ENCODE measurements at places on chromosomes 7 and 10. TPM values are rescaled to one million over a fixed set of nuclear protein-coding genes. Genes with fewer than 3 reads are reported as not detected.

GRCh38 chr7:157495594-157495993 is 158.8 kb downstream of the DNAJB6 start:
- H3K4me1 ChIP-seq: peaks cover 3% of the 10 kb centered on the region
- H3K27ac ChIP-seq: no peak overlapping the region
- H3K36me3 ChIP-seq: no peaks in the 10 kb centered on the region
- no peak overlapping the region for H3K4me3 ChIP-seq
- no peak for DNase-seq

GRCh38 chr7:155009570-155010157 is 6.7 kb upstream of the PAXIP1 start:
- DNase-seq: no peak
- peaks cover 1% of the 10 kb centered on the region for H3K27me3 ChIP-seq
- peaks cover 4% of the 10 kb centered on the region for H3K36me3 ChIP-seq
- H3K4me3 ChIP-seq: no peak overlapping the region
- peaks cover 3% of the 10 kb centered on the region for H3K4me1 ChIP-seq
- no peak overlapping the region for H3K27ac ChIP-seq

- H3K27me3 ChIP-seq: no peaks in the 10 kb centered on the region
- no peak for DNase-seq
- no peak overlapping the region for H3K27ac ChIP-seq
- H3K4me3 ChIP-seq: no peak overlapping the region
Measured at GRCh38 chr10:121788115-121788514, 139.7 kb downstream of the ATE1 start.

GRCh38 chr10:103197174-103197573 is 4.1 kb upstream of the NT5C2 start:
- peak; percentile 79 for DNase-seq
- H3K4me1 ChIP-seq: peaks cover 36% of the 10 kb centered on the region
- peaks cover 4% of the 10 kb centered on the region for H3K27me3 ChIP-seq
- H3K4me3 ChIP-seq: no peak overlapping the region
- peaks cover 6% of the 10 kb centered on the region for H3K36me3 ChIP-seq

DNA sequence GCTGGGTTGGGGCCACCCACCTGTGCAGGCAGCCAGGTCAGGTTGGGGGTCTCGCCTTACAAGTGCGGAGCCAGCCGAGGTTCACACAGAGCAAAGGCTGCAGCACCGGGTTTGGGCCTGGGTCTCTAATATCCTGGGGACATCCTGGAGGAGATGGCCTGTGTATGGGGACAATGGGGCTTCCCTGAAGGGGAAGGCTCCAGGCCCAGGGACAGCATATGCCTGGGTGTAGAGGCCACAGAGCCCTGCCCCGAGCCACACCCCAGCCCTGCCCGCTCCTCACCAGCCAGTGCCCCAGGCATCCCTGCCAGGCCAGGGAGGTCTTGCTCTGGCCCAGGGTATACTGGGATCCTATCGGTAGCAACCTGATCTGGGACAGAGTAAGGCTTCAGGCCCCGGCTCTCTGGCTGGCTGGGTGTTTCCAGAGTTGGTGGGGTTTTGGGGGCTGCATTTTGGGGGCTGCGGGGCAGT is 9.1 kb downstream of the TTYH3 start:
- peak overlapping the region; percentile 94 for H3K27ac ChIP-seq
- H3K27me3 ChIP-seq: no peaks in the 10 kb centered on the region
- peak overlapping the region; percentile 66 for H3K4me3 ChIP-seq
- no peak for DNase-seq
- H3K36me3 ChIP-seq: peaks cover 5% of the 10 kb centered on the region
- H3K4me1 ChIP-seq: peaks cover 43% of the 10 kb centered on the region

GRCh38 chr7:77327932-77328628 is 88.1 kb downstream of the GSAP start:
- no peaks in the 10 kb centered on the region for H3K36me3 ChIP-seq
- H3K4me3 ChIP-seq: peak overlapping the region; percentile 54
- peak overlapping the region; percentile 55 for H3K27ac ChIP-seq
- no peak for DNase-seq
- H3K4me1 ChIP-seq: peaks cover 61% of the 10 kb centered on the region
- H3K27me3 ChIP-seq: peaks cover 4% of the 10 kb centered on the region

DNA sequence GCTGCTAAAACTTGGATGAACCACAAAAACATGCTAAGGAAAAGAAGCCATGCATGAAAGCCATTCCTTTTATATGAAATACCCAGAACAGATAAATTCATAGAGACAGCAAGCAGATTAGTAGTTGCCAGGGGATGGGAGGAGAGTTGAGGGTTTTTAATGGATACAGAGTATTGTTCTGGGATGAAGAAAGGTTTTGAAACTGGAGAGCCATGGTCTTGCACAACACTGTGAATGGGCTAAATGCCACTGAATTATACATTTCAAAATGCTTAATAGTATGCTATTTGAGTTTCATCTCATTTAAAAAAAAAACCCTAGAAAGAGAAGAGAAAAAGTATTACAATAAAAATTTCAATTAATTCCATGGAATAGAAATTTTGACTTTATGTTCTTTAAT is 154.3 kb downstream of the GNAT3 start:
- no peak overlapping the region for H3K27ac ChIP-seq
- H3K27me3 ChIP-seq: no peaks in the 10 kb centered on the region
- DNase-seq: no peak
- peaks cover 14% of the 10 kb centered on the region for H3K4me1 ChIP-seq

DNA sequence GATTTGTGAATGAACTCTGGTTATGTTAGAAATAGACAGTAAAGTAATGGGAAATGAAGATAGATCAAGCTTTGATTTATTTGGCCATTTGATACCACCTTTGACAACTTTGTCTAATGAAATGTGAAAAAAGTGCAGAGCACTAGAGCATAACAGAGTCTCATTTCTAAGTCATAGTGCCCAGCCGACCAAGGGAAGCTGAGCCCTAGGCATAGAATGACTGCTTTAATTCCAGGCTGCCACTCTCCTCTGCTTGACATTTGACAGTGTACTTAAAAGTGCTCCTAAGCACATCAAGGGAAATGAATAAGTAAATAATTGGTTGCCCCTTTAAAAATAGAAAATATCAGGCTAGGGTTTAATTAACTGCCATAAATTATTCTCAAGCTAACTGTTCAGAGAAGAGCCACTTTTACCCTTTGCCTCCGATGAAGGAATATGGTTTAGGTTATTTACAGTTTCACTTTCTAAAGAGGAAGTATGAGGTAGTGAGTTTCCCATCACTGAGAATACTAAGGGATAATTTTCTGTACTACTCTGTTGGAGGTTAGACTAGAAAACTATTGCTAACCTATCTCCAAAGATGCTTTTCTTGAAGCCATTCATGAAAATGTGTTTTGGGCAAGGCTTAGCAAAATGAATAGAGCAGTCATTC is 591.6 kb downstream of the REEP3 start:
- DNase-seq: no peak
- H3K27ac ChIP-seq: no peak overlapping the region
- H3K4me3 ChIP-seq: no peak overlapping the region
- H3K36me3 ChIP-seq: no peaks in the 10 kb centered on the region

DNA sequence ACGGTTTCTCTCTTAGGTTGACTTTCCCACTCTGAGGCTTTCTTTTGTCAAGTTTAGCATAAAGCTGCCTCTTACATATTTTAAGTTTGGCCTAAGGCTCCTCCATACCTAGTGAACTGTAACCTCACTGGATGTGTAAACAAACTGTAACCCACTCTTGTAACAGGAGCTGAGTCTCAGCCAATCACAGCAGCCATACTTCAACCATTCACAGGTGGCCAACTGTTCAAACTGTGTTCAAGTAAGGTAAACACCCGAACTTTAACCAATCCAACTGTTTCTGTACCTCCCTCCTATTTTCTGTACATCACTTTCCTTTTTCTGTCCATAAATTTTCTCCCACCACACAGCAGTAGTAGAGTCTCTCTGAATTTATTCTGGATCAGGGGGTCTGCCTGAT is 7.7 kb upstream of the NRBF2 start:
- no peak overlapping the region for H3K4me3 ChIP-seq
- H3K27me3 ChIP-seq: no peaks in the 10 kb centered on the region
- peaks cover 14% of the 10 kb centered on the region for H3K4me1 ChIP-seq

- no peak overlapping the region for H3K27ac ChIP-seq
- peaks cover 6% of the 10 kb centered on the region for H3K27me3 ChIP-seq
- no peak overlapping the region for H3K4me3 ChIP-seq
- H3K36me3 ChIP-seq: no peaks in the 10 kb centered on the region
- H3K4me1 ChIP-seq: peaks cover 9% of the 10 kb centered on the region
- no peak for DNase-seq
Measured at GRCh38 chr7:151312356-151312755, 29.3 kb upstream of the NUB1 start.

DNA sequence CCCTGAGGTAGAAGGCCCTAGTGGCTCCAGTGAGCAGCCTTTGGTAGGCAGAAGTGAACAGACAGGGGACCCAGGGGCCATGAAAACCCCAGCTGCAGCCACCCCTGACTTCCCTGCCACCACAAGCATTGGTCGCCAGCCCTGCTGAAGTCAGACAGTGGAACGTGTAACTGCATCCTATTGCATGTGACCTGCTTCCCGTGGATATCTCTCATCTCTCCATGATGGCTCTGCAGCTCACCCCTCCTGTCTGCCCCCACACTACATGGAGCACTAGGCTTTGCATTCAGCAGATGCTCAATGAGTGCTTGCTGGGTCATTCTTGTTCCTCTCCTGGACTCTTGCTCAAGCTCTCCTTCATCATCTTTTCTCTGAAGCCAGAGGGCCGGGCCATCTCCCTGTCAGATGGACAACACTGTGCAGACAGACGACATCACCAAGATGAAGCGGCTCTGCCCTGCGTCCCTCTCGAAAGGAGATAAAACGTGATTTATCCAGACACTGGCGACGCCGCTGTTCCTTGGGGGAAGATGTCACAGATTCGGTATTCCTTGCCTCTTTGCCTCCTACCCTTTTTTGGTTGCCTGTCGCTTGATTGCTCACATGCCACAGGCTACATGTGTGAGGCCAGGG is 117.5 kb downstream of the SH3PXD2A start:
- peaks cover 3% of the 10 kb centered on the region for H3K27me3 ChIP-seq
- no peak for DNase-seq
- H3K27ac ChIP-seq: peak overlapping the region; percentile 94
- peaks cover 9% of the 10 kb centered on the region for H3K36me3 ChIP-seq
- H3K4me1 ChIP-seq: peaks cover 72% of the 10 kb centered on the region

DNA sequence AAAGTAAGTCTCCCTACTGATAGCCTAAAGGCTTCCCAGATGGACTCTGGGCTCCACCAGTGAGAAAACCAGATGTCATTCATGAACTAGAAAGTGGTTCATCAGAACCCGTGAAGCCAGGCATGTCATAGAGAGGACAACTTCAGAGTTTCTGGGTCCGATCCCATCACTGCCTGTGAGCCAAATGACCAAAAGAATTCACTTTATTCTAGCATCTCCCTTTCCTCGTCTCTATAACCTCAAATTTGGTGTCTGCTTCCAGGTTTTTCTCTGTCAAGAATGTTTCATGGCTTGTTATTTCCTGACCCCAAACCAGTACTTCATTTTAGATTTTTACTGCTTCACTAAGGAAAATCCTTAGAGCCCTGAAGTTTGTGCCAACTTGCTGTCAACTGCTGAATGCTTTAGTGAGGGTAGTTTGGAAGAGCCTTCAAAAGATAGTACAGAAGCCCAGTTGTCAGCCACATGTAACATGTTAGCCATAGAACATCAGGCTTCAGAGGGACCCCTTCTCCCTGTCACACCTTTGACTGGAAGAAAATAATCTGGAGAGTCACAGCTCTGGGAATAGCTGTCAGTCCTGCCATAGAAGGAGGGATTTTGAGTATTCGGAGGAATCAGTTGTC is 34.0 kb downstream of the ITGB8 start:
- no peak for DNase-seq
- no peaks in the 10 kb centered on the region for H3K27me3 ChIP-seq
- no peaks in the 10 kb centered on the region for H3K4me1 ChIP-seq
- no peaks in the 10 kb centered on the region for H3K36me3 ChIP-seq

GRCh38 chr10:79182781-79183467 is 114.2 kb downstream of the ZMIZ1 start:
- peaks cover 5% of the 10 kb centered on the region for H3K36me3 ChIP-seq
- peaks cover 11% of the 10 kb centered on the region for H3K27me3 ChIP-seq
- no peak for DNase-seq
- H3K4me3 ChIP-seq: no peak overlapping the region

- no peak overlapping the region for H3K4me3 ChIP-seq
- H3K27me3 ChIP-seq: no peaks in the 10 kb centered on the region
- H3K4me1 ChIP-seq: no peaks in the 10 kb centered on the region
Measured at GRCh38 chr10:66378117-66378876, 547.5 kb upstream of the LRRTM3 start.

DNA sequence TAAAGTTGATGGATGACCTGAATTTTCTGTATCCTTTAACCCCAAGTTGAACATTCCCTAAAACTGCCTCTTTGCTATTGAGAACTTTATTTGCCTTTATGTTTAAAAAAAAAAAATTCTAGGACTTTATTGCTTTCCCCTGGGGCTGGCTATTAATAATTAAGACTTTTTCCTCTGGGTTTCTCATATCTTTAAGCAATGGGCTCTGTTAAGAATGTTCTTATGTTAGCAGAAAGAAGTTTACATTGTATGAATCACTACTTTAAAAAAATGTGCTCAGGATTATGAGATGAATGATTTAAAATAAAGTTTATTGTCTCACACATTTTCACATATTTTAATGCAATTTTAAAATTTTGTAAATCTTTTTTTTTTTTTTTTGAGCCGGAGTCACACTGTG is 19.5 kb downstream of the TAX1BP1 start:
- no peak for DNase-seq
- no peak overlapping the region for H3K4me3 ChIP-seq
- peaks cover 23% of the 10 kb centered on the region for H3K4me1 ChIP-seq
- no peaks in the 10 kb centered on the region for H3K27me3 ChIP-seq
- H3K27ac ChIP-seq: no peak overlapping the region
- H3K36me3 ChIP-seq: peaks cover 26% of the 10 kb centered on the region

DNA sequence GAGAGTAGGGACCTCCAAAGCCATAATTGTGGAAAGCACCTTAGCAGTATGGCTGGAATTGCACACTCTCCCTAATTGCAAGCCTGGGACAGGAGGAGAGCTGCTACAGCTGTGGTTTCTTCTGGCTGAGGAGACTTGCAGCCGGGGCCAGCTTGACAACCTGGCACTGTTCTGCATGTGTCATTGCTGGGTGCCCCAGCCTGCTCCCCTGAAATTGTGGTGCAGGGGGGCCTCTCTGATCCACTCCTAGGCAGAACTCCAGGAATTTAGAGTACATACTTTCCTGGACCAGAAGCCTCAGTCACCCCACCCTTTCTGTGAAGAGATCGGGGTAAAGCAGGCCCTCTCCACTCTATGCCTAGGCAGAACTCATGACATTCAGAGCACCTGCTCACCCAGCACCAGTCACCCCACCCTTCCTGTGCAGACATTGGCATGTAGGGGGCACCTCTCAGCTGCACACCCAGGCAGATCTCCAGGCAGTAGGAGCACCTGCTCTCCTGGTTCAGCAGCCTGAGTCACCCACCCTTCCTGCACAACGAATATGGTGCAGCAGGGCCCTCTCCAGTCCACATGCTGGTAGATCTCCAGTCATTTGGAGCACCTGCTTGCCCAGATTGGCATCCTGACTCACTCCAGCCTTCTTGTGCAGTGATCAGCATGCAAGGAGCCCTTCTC is 34.4 kb upstream of the DYNC1I1 start:
- no peak overlapping the region for H3K27ac ChIP-seq
- H3K4me1 ChIP-seq: no peaks in the 10 kb centered on the region
- H3K36me3 ChIP-seq: no peaks in the 10 kb centered on the region
- DNase-seq: no peak
- H3K27me3 ChIP-seq: no peaks in the 10 kb centered on the region
- H3K4me3 ChIP-seq: no peak overlapping the region

Gene COL13A1
- 37.0 TPM for total RNA-seq

Gene CAMK2B
- not detected for total RNA-seq

Gene NUTM2A
- not detected for total RNA-seq

Gene NYAP1
- 1.5 TPM for total RNA-seq

Gene BAIAP2L1
- 16.2 TPM for total RNA-seq

Gene SEMA4G
- total RNA-seq: 1.8 TPM

Gene OLAH
- not detected for total RNA-seq

Gene NPY4R2
- not detected for total RNA-seq

Gene CNPY1
- total RNA-seq: not detected

Gene GPR26
- not detected for total RNA-seq

Gene TRIM73
- total RNA-seq: 1.1 TPM

Gene MPLKIP
- 39.0 TPM for total RNA-seq

All from HFFc6 (cell line).